Bladder microvascular endothelial cell (primary cell): ENCODE measurements at places on chromosomes 7 and 10. TPM values are rescaled to one million over a fixed set of nuclear protein-coding genes. Genes with fewer than 3 reads are reported as not detected.

PODXL gene
- 57.8 and 189 TPM in 2 replicates for total RNA-seq

ANKRD2 gene
- total RNA-seq, result 0.44 and 0.49 TPM in 2 replicates

LRRC17 gene
- total RNA-seq, result 1.1 and 4.1 TPM in 2 replicates

GARIN1A gene
- 0.16 and 0.25 TPM in 2 replicates for total RNA-seq

GRID1 gene
- total RNA-seq, result 0.06 TPM in 1 of 2 replicates, not detected in the other

GALNT17 gene
- not detected in 2 replicates for total RNA-seq

PSD gene
- total RNA-seq, result under 0.01 and 0.44 TPM in 2 replicates

AKR1B15 gene
- total RNA-seq, result not detected in 2 replicates

PYROXD2 gene
- total RNA-seq, result 1.6 and 7.0 TPM in 2 replicates

WNT2 gene
- total RNA-seq, result not detected in 2 replicates

TMEM140 gene
- total RNA-seq, result 36.8 and 78.5 TPM in 2 replicates

RELN gene
- 8.1 and 899 TPM in 2 replicates for total RNA-seq

ANKRD61 gene
- total RNA-seq, result 0.06 TPM in 1 of 2 replicates, not detected in the other

ADAP1 gene
- total RNA-seq, result 1.1 and 4.3 TPM in 2 replicates

TMEM209 gene
- 4.4 and 8.7 TPM in 2 replicates for total RNA-seq

STX1A gene
- 6.2 and 13.2 TPM in 2 replicates for total RNA-seq
